Activated CD8-positive, alpha-beta memory T cell treated with anti-CD3 and anti-CD28 coated beads for 1 hour (primary cell): ENCODE measurements at places on chromosomes 11 and 22.

- no peak for DNase-seq
These were observed 634 bp downstream of the TIMM8B start for GRCh38 chr11:112085822-112086421.

DNA sequence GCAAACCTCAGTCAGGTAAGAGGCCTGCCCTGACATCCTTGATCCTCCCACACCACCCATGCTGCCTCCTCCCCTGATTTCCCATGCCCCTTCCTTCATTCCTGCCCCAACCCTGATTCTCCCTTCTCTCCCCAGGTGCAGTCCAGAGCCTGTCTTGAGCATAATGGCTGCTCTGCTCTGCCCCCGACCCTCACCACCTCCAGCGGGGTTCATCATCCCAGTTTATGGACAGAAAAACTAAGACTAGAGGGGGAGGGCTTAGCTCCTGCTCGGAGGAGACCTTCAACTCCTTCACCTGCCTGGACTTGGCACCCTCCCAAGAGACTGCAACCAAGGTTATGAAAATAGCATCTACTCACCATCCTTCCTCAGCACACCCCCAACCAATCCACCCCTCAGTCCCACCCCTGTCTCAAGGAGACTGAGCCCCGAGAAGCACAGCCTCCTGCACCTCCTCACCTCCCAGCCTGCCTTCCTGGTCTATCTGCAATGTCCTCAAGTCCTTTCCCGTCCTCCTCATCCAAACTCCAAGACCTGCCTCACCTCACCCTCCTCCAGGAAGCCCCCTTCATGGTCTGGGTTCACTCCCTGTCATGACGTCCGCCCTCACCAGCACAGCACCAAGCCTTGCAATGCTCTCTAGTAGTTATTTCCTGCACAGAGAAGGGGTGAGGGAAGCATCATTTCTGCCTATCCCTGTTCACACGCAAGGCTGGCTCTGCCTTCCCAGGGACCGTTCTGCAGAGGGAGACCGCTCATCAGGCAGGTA lies 103.1 kb downstream of the PDE2A start:
- DNase-seq: no peak

- peak; percentile 6 for DNase-seq
These were observed 771 bp downstream of the MIF start for GRCh38 chr22:23894710-23895598.

GRCh38 chr11:82038154-82038553 lies 695.5 kb downstream of the FAM181B start:
- DNase-seq: no peak

- DNase-seq: no peak
These were observed 51.6 kb upstream of the TCF20 start for GRCh38 chr22:42321908-42322561.
